ENCODE measurements at places on chromosomes 7 and 10.

GRCh38 chr10:122551450-122551849 lies 9.1 kb upstream of the DMBT1 start:
- no peaks in the 10 kb centered on the region for H3K27me3 ChIP-seq
- H3K4me3 ChIP-seq, result peak overlapping the region; percentile 65
- H3K4me1 ChIP-seq, result peaks cover 15% of the 10 kb centered on the region
- H3K27ac ChIP-seq, result peak overlapping the region; percentile 93
- no peaks in the 10 kb centered on the region for H3K36me3 ChIP-seq
- DNase-seq, result no peak

GRCh38 chr7:35676211-35676610 lies 18.7 kb downstream of the HERPUD2 start:
- no peak overlapping the region for H3K4me3 ChIP-seq
- peaks cover 45% of the 10 kb centered on the region for H3K4me1 ChIP-seq
- no peaks in the 10 kb centered on the region for H3K36me3 ChIP-seq
- no peak for DNase-seq
- H3K27ac ChIP-seq, result peak overlapping the region; percentile 39

- H3K27ac ChIP-seq, result peak overlapping the region; percentile 90
- peaks cover 2% of the 10 kb centered on the region for H3K36me3 ChIP-seq
- H3K4me3 ChIP-seq, result peak overlapping the region; percentile 84
- H3K27me3 ChIP-seq, result peaks cover 18% of the 10 kb centered on the region
Measured at GRCh38 chr10:486206-486605, 203.3 kb downstream of the DIP2C start.

DNA sequence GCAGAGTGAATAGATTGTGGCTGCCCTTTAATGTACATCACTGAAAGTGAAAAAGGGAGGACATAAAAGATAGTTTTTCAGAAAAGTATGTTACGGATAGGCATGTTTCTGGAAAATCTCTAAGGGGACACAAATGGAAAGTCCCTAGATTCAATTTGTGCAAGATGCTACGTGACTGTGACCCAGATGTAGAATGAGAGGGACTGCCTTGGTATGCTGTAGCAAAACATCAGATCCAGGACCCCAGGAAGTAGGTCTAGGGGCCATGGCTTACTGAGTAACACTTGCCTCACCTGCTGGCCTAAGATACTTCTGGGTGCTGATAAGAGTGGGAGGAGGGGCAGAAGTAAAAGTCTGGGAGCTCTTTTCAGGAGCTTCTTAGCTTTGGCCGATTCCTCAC lies 191.2 kb upstream of the PHYHIPL start:
- no peaks in the 10 kb centered on the region for H3K36me3 ChIP-seq
- H3K27ac ChIP-seq, result no peak overlapping the region
- peaks cover 5% of the 10 kb centered on the region for H3K27me3 ChIP-seq
- H3K4me1 ChIP-seq, result no peaks in the 10 kb centered on the region

DNA sequence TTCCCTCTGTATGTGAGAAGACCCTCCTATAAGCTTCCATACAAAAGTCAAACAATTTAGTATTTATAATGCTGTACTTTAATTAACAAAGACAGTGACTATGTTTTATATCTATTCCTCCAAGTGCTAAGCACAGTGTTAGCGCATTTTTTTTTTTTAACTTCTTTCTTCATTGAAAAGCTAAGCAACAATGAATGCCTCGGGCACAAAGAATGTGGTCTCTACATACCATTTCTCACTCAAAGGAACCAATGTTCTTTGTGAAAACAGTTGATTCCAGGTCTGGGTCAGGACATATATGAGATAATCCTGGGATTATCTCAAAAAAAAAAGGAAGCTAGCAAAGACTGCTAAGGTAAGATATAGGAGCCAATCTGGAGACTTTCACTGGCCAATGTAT lies 26.2 kb upstream of the REEP3 start:
- no peak overlapping the region for H3K27ac ChIP-seq
- H3K27me3 ChIP-seq, result no peaks in the 10 kb centered on the region
- peaks cover 3% of the 10 kb centered on the region for H3K36me3 ChIP-seq
- no peak for DNase-seq

DNA sequence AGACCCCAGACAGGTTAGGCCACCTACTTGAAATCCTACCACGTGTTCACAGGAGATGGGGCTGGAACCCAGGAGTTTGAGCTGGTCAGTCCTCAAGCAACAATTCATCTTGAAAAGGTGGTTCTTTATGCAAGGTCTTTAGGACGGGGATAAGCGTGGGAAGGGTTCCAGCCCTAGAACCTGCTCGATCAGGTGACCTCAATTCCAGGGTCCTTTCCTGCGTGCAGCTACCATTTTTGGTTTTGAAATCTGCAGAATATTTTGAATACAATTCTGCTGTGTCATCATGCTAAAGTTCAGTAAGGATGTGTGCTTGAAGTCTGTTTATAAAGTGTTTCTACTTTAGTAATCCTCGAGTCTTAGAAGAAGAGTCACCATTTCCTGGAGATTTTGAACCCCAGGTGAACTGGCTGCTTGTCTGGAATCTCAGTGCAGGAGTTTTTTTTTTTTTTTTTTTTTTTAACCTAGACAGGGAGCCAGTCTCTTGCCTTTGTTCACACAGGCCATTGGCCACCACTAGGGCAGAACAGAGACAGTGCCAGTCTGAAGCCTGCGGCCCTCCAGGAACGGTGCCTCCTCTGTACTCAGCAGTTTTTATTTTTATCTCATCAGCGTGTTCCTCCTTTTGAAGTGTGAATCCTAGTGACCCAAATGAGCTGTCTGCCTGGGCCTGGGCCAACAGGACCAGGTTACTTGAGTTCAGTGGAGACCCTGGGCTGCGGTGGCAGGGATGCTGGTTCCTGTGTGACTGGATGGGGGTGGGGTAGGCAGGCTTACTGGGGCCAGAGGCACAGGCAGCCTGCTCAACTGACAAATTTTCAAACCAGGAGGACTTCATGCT lies 54.6 kb downstream of the EEPD1 start:
- no peaks in the 10 kb centered on the region for H3K36me3 ChIP-seq
- H3K4me3 ChIP-seq, result peak overlapping the region; percentile 75
- H3K4me1 ChIP-seq, result peaks cover 47% of the 10 kb centered on the region
- no peaks in the 10 kb centered on the region for H3K27me3 ChIP-seq
- DNase-seq, result peak; percentile 55
- peak overlapping the region; percentile 100 for H3K27ac ChIP-seq

GRCh38 chr7:101668726-101669125 lies 39.6 kb upstream of the MYL10 start:
- no peaks in the 10 kb centered on the region for H3K4me1 ChIP-seq
- H3K27ac ChIP-seq, result no peak overlapping the region

DNA sequence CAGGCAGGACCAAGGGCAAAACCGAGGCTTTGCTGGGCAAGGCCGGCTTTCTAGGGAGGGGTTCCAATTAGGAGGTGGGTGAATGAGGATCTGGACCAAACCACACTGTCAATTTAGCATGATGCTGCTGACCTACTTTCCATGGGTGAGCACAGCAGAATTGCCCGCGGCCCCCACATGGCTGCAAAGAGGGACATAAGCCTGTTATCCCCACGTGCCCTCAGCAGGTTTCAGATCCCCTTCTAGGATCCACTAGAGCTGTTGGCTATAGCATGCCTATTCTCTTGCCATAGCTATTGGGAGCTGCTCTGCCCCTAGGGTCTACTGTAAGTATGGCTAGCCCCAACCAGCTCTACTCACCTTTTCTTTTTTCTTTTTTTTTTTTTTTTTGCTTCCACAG lies 102.8 kb downstream of the COL13A1 start:
- no peak overlapping the region for H3K27ac ChIP-seq
- peaks cover 2% of the 10 kb centered on the region for H3K36me3 ChIP-seq

GRCh38 chr7:102215256-102215655 lies 71.4 kb upstream of the SH2B2 start:
- no peaks in the 10 kb centered on the region for H3K27me3 ChIP-seq
- H3K4me3 ChIP-seq, result no peak overlapping the region
- no peak for DNase-seq
- H3K27ac ChIP-seq, result no peak overlapping the region

- no peak overlapping the region for H3K27ac ChIP-seq
- H3K4me1 ChIP-seq, result peaks cover 4% of the 10 kb centered on the region
- H3K27me3 ChIP-seq, result peaks cover 59% of the 10 kb centered on the region
- peaks cover 2% of the 10 kb centered on the region for H3K36me3 ChIP-seq
Measured at GRCh38 chr10:84587789-84588188, 259.4 kb downstream of the CCSER2 start.

DNA sequence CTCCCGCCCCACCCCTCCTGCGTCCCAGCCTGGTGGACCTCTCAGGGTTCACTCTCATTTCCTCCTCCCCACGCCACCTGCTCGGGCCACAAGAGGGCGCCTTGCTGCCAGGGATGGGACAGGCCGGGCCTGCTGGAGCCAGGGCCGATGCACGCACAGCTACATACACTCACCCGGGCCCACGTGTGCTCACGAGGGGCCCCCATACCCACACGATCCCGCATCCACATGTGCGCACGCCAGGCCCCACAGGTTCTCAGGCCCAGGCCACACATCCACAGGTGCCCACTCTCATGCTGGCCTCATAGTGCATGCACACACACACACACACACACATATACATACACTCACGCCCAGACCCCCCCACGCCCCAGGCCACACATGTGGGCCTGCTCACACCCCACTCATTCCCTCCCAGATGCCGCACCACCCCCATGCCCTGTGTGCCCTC lies 68.6 kb downstream of the LHPP start:
- DNase-seq, result peak; percentile 72
- H3K36me3 ChIP-seq, result no peaks in the 10 kb centered on the region
- H3K4me3 ChIP-seq, result peak overlapping the region; percentile 56
- no peaks in the 10 kb centered on the region for H3K27me3 ChIP-seq
- peak overlapping the region; percentile 57 for H3K27ac ChIP-seq

GRCh38 chr7:51316262-51316665 lies 345 bp downstream of the COBL start:
- DNase-seq, result no peak
- peaks cover 2% of the 10 kb centered on the region for H3K4me1 ChIP-seq
- no peak overlapping the region for H3K4me3 ChIP-seq
- H3K27me3 ChIP-seq, result peaks cover 39% of the 10 kb centered on the region
- H3K36me3 ChIP-seq, result no peaks in the 10 kb centered on the region

- H3K36me3 ChIP-seq, result no peaks in the 10 kb centered on the region
- no peaks in the 10 kb centered on the region for H3K27me3 ChIP-seq
- H3K4me3 ChIP-seq, result no peak overlapping the region
- peak overlapping the region; percentile 21 for H3K27ac ChIP-seq
- no peak for DNase-seq
Measured at GRCh38 chr7:111043561-111043960, 47.4 kb upstream of the LRRN3 start.

DNA sequence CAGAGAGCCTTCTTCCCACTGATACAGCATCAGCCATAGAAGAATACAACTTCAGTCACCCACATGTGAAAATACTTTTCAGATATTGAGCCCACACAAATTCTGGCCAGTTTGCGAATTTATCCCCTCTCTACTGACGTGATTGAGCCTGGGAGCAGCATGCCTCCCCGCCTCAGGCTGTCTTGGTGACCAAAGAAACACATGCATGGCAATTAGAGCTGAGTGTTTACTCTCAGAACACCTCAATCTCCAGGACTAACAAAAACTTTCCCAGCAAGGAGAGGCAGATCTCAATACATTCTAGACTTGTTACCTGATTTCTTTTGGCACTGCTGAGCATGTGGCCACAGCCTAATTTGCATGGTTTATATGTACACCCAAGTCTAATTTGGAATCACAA lies 122.5 kb downstream of the TMEM26 start:
- H3K4me3 ChIP-seq, result no peak overlapping the region
- no peaks in the 10 kb centered on the region for H3K4me1 ChIP-seq
- no peak overlapping the region for H3K27ac ChIP-seq
- no peaks in the 10 kb centered on the region for H3K27me3 ChIP-seq

DNA sequence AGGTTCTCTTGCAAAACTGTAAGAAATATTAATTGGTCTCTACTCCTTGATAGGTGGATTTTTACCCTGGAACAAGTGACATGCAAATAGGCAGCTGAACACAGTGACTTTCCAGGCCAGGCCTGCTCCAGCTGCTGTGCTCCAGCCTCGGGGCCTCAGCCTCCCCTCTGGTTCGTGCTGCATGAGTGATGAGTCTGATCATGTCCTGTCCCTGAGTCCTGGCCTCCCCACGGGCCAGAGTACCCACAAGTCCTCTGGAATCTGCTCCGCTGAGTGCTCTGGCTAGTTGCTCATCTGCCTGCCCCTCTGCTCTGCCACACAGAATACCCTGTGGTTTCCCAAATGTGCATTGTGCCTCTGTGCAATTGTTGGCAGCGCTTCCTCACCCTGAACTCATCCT lies 80.1 kb upstream of the PDZD8 start:
- no peak for DNase-seq
- H3K4me3 ChIP-seq, result no peak overlapping the region
- peaks cover 2% of the 10 kb centered on the region for H3K4me1 ChIP-seq
- H3K27ac ChIP-seq, result no peak overlapping the region

DNA sequence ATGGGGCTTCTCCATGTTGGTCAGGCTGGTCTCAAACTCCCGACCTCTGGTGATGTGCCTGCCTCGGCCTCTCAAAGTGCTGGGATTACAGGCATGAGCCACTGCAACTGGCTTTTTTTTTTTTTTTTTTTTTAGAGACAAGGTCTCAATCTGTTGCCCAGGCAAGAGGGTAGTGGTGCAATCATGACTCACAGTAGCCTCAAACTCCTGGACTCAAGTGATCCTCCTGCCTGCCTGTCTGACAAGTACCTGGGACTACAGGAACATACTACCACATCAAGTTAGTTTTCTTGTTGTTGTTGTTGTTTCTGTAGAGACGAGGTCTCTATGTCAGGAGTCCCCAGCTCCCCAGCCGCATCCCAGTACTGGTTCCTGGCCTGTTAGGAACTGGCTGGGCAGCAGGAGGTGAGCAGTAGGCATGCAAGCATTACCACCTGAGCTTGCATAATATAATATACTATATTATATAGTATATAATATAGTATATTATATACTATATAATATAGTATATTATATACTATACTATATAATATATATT lies 55.7 kb downstream of the TPK1 start:
- no peak for DNase-seq
- no peaks in the 10 kb centered on the region for H3K27me3 ChIP-seq
- H3K36me3 ChIP-seq, result no peaks in the 10 kb centered on the region
- H3K4me3 ChIP-seq, result no peak overlapping the region
- H3K27ac ChIP-seq, result no peak overlapping the region
- peaks cover 11% of the 10 kb centered on the region for H3K4me1 ChIP-seq

- H3K27ac ChIP-seq, result no peak overlapping the region
- no peak for DNase-seq
- H3K4me1 ChIP-seq, result peaks cover 17% of the 10 kb centered on the region
- H3K27me3 ChIP-seq, result no peaks in the 10 kb centered on the region
- H3K4me3 ChIP-seq, result no peak overlapping the region
- H3K36me3 ChIP-seq, result no peaks in the 10 kb centered on the region
Measured at GRCh38 chr7:1510780-1511154, 6.6 kb upstream of the INTS1 start.

Measured in T-helper 17 cell (primary cell).